Stimulated activated CD8-positive, alpha-beta memory T cell treated with anti-CD3 and anti-CD28 coated beads, Interleukin-15, amount 100 ng/mL, for 24 hours (primary cell): ENCODE measurements at places on chromosomes 4 and X.

DNA sequence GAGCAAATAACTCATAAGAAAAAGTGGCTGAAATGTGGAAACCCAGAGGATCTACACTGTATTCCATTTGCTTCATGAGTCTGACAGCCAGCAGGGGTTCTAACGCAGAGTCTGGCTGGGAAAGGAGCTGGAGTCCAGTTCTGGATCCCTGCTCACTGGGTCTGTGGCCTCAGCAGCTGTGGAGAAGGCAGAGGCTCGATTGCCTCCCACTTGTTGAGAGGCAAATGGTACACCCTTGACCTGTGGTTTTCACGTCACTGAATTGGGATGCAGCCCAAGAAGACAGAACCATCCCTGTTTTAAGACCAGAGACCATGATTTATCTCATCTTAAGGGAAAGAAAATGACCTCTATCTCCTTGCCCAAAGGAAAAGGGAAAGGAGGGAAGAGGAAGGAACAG is 147.0 kb upstream of the NOCT start:
- DNase-seq = no peak

DNA sequence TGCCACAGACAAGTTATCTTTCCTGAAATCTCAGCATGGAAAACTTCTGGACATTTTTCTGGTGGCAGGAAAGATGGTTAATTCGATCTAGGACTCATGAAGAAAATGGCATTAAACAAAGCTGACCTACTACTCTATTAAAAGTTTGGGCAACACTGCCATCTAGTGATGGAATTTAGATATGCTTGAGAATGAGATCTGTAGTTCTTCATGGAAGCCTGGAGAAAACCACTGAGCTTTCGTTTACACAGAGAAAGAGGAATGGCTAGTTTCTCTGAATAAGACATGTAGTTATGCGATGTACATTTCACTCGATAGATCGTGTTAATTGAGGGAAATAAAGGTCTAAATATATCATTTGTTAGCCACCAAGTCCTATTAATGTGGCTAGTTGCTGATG is 51.7 kb upstream of the CHRDL1 start:
- no peak for DNase-seq

- DNase-seq = no peak
Observed at GRCh38 chr4:169305173-169305572, 34.4 kb upstream of the SH3RF1 start.

DNA sequence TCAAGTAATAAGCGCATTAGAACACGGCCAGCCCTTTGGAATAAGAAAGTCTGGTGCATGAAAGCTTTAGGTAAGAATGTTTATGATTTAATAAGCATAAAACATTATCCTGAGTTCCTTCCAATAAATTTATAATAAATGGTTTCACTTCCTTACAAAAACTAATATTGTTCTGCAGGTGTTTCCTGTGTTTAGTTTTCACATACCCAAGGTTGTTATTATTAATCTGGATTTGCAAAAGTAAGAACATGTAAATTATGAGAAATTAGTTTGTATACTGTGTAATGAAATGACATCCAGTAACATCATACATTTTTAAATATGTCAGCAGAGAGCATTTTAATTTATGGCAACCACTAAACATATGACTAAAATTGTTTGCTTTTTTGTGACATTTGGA is 72.1 kb downstream of the BANK1 start:
- DNase-seq = no peak

- peak; percentile 63 for DNase-seq
Observed at GRCh38 chr4:98658287-98659105, at the start of gene TSPAN5. TSS of gene TSPAN5 (minus strand) at chr4:98658611.

- DNase-seq = no peak
Observed at GRCh38 chrX:23482561-23482960, 147.9 kb downstream of the PTCHD1 start.

DNA sequence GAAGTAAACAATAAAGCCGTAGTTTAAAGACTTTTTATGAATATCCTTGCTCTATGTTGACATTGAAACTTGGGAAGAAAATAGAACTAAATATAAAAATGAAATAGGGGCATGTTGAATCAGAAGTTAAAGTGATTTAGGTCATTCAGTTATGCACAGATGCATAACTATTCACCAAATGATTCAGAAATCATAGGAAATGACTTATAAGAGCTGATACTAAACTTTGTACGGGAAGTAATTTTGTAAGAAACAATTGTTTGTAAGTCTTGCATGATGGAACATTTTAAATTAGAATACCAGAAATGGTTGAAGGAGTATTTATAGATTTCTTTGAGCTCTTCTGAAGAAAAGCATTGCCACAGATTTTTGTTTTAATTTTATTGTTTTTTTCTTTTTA is 246.5 kb downstream of the CPE start:
- DNase-seq = no peak

- no peak for DNase-seq
Observed at GRCh38 chr4:79249881-79250503, 75.9 kb downstream of the NAA11 start.

GRCh38 chr4:17447675-17448298 is 64.1 kb downstream of the QDPR start:
- DNase-seq = no peak

- no peak for DNase-seq
Observed at GRCh38 chr4:108840426-108840975, 77.6 kb upstream of the ETNPPL start.

- DNase-seq = no peak
Observed at GRCh38 chrX:40153345-40154249, 55.8 kb upstream of the BCOR start.

GRCh38 chr4:66501997-66502396 is 831.7 kb upstream of the EPHA5 start:
- no peak for DNase-seq

DNA sequence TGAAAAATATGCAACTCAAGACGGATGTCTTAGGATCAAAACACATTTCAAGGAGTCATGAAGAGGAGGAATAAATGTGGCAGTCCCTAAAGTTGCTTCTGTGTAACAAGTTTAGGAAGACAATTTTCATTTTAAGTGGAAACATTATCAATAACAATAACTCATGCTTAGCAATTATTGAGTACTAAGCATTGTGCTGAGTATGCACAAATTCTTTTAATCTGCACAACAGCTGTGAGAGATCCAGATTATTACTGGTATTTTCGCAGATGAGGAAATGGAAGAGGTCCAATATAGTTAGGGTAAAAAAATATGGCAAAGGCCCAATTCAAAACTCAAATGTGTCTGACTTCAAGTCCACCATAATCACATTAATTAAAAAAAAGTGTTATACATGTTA is 2.9 kb upstream of the TEX13B start:
- no peak for DNase-seq

DNA sequence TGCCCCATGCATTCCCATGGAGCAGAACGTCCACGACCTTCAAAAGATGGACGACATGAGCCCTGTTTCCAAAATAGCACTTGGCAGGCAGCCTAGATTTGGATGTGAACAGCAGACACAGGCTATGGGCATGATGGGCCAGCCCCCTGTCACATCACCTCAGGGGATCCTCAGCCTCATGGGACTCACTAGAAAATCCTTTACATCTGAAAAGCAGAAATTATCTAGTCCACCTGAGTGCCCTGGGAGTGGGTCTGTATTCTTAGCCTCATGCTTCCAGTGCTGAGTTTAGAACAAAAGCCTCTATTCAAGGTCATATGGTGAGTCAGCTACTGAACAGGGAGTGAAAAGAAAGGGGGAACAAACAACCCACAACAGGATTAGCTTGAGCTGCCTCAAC is 35.8 kb downstream of the GRIA3 start:
- no peak for DNase-seq

- no peak for DNase-seq
Observed at GRCh38 chrX:10725071-10725470, 104.7 kb upstream of the MID1 start.

DNA sequence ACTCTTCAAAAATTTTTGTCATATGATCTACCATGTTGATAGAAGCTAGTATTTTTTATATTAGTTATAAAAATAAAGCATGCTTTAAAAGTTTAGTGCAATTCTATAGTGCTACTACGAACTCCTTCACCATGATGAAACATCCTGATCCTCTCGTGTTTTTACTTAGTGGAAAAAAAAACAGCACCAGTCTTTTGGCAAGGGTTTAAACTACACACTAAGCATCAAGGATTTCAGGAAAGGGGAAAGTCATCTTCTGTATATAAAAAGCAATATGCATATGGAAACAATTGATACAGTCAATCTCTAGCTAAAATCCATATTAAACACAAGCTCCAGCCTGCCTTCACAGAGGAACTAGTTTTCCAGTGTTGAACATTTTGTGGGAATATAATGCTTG is 18.7 kb downstream of the CHM start:
- DNase-seq = no peak

DNA sequence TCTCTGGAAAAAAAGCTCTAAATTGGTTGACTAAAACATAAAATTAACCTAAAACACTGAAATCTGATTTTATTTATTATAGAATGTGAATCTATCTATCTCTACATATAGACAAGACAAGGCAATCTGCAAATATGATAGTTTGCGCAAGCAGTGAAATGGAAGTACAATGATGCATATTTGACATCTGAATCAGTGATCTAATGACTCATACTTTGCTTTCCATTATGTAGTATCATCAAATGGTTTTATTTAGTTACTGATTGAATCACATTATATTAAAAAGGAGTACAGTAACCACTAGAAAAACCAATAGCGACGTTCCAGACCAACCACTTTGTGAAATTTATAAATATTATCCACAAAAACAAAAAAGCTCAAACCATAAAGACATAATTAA is 1969.3 kb downstream of the PCDH7 start:
- DNase-seq = no peak

GRCh38 chr4:77156912-77157858 is at the start of gene CCNG2:
TSS of gene CCNG2 (plus strand) at chr4:77157207. CDS start at chr4:77158533, 1,326 bp downstream.
- DNase-seq = peak; percentile 62

DNA sequence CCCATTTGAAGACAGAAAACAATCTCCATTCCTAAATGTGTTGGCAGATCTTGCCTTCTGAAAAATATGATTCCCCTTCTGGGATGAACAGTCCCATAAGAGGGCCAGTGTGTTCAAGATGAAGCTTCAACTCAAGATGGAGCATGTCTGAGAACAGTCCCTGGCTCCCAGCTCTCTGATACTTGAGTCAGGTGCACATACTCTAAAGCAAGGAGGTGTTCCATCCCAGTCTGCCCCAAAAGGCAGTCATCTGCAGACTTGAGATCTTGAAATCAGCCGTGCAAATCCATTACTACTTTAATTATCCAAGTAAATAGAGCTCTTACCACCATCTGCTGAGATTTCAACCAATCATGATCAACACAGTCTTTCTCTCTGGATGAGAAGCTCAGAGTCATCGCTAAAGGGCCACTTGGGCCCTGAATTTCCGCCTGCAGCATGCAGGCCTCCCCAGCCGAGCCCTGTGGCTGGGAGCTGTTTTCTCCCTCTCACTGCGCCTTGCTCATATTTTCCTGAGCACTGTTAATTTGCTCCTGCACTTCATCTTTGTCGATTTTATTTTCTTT is 22.2 kb downstream of the CCDC149 start:
- no peak for DNase-seq

DNA sequence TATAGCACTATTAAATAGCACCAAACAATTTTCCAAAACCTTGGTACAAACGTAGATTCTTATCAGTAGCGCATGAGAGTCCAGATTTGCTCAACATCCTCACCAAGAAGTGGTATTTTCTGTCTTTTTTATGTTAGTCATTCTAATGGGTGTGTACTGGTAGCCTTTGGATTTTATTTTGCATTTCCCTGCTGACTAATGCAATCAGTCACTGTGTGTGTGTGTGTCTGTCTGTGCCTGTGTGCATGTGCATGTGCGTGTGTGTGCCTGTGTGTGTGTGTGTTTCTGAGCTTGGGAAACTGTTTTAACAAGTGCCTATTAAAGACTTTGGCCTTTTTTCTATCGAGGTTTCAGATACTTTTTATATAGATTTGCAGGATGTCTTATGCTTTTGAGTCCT is 82.2 kb upstream of the MAGEA10 start:
- DNase-seq = no peak

GRCh38 chr4:143728166-143728565 is 27.7 kb upstream of the FREM3 start:
- no peak for DNase-seq

DNA sequence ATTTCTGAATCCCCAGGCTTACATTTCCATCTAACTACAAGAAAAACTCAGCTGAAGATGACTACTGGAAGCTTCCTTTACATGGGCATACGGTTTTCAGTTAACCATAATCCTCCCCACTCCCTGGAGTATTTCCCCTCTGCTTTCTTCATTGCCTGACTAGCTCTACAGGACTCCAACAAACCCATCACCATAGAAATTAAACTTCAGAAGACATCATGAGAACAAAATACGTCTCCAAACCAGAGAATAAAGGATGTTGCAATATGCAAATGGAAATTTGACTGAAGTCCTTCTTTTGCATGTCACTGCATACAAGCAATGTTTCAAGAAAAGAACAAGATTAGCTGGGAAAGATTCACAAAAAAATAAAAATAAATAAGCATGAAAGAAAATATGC is 170.2 kb upstream of the PCDH18 start:
- DNase-seq = no peak

- DNase-seq = no peak
Observed at GRCh38 chrX:14362721-14363120, 166.6 kb upstream of the GLRA2 start.

DNA sequence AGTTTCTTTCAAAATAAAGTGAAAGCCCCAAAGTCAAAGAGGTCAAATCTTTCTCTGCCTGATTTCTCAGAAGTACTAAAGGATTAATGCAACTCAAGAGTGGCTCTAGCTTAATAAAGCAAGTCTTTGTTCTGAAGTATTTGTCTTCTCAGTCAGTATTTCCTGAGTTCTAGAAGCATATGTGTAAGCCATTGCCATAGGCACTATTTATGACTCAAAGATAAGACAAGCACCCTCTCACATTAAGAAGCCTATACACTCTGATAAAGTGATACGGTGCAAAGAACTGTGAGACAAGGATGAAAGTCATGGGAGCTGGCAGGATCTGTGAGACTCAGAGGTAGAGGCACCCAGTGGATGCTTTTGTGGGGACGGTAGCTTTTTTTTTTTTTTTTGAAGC is 60.9 kb downstream of the AASDH start:
- no peak for DNase-seq

DNA sequence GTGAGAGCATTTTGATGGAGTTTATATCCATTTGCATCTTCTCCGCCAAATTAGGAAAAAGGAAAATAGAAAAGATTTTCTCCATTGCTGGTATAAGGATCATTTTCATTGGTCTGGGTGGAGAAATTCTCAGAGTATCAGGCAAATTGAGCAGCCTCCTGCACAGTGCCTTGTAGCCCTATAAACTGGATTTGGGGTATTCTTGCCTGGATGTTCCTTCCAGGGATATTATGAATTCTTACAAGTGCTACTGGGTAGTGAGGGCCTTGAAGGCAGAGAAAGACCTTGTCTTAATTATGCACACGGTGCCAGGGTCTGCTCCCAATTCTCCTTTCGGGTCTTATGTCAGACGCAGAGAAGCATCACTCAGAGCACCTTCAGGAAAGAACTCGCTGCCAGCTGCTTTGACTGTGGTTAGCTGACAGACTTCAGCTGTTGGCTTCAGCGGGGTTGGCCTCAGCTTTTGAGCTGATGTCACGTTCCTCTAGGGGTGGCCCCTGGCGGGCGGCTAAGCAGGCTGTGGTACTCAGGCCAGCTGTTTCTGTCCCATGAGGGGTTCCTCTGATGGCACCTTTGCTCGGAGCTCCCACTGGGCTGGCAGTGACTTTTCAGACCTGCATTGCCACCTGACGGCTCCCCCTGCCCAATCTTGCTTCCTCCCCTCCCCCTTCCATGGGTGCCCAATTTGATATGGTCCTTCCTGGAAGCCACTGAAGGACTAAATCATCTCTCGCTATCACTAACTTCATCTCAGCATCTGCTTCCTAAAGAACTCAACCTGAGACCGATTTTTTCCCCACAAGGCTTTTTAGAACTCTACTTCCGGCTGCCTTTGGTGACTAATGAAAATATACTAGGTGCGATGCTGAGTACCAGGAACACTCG is 519.5 kb downstream of the BCOR start:
- no peak for DNase-seq
